Stimulated activated CD4-positive, alpha-beta T cell treated with anti-CD3 and anti-CD28 coated beads, Interleukin-15, amount 100 ng/mL, for 48 hours (primary cell): ENCODE measurements at places on chromosomes 11 and 22.

GRCh38 chr11:45766469-45766868, 38.5 kb upstream of the SLC35C1 start:
- no peak for DNase-seq

DNA sequence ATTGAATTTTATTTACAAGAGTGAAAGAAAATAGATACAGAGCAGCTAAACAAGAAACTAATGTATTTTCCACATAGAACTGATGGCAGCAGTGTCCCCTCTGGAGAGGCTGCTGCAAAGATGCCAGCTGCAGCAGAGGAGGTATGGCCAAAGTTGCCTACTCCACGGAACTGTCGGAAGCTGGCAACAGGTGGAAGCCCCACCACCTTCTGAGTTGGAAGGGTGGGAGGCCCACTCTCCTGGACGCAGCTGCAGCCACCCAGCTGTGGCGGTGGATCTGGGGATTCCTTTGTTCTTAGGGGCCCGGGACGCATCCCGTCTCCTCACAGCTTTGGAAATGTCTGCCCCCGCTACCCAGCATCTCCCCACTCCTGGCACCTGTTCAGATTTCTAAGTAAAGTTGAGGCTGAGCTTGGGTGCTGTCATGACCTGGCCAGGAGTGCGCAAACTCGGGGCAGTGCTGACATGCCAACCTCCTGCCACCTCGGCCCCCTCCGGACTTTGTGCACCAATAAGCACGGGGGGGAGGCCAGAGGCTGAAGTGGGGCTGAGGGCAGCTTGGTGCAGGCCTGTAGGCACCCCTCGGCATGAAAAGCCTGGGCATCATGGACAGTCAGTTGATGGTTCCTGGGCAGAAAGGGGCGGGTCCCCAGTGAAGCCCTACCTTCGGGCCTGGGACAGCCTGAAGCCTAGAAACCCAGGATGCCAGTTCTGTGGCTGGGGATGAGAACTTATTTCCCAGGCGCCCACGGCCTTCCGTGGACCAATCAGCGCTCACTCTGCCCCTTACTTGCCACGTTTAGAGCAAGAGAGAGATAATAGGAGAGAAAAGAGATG, 1071.4 kb downstream of the JRKL start:
- DNase-seq, result no peak

- DNase-seq, result no peak
Measured at GRCh38 chr11:62817129-62817528, 11.9 kb upstream of the NXF1 start.

DNA sequence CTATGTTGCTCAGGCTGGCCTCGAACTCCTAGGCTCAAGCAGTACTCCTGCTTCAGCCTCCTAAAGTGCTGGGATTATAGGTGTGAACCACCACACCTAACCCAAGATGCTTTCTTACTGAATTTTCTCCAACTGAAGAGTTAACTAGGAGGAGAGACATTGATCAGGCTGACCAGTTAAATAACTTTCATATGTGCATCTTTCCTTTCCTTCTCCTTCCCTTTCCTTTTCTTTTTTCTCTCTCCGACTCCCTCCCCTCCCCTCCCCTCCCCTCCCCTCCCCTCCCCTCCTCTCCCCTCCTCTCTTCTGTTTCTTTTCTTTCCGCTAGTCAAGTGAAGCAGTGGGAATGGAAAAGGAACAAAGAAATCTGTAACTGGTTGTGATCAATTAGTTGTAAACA, 26.7 kb downstream of the XRCC6 start:
- no peak for DNase-seq

GRCh38 chr22:46829117-46829891, 66.9 kb downstream of the TBC1D22A start:
- DNase-seq, result no peak

DNA sequence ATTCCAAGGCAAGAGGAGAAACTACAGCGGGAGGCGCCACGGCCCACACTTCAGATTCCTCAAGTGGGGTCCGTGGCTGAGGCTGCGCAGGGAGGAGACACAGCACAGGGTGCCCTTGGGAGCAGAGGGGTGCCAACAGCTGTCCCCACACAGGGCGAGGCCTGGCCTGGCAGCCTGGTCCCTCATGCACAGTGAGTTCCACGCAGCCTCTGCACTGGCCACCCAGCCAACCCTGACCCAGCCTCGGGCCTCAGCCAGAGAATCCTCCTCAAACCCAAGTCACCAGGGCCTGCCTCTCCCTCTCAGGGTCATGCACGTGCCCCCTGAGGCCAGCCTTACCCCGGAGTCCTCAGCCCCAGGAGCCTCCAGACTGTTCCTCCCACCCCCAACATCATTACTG, 22.4 kb upstream of the MOB2 start:
- no peak for DNase-seq

DNA sequence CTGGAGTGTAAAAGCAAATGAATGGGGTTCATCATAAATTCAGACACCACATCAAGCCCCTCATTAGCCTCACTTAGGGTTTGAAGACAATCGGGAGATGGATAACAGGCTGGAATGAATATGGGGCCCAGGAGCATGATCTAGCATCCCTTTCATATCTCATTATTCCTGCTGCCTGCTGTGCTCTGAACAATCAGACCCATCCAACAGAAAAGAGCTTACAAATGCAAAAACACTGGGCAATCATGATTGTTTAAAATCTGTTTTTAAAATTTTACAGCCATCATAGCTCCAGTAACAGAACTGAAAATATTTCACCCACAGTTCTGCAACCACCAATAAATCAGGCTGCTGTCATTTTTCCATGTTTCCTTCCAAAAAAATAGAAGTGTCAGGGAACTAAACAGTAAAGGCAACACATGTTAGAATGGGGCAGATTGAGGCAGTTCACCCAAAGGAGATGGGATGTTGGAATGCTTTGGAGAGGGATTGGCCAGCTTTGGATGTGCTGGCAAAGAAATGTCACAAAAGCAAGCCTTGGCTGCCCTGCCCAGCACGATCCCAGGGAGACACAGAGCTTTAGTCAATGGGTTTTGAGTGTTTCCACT, 47.8 kb upstream of the BMAL1 start:
- DNase-seq, result no peak

DNA sequence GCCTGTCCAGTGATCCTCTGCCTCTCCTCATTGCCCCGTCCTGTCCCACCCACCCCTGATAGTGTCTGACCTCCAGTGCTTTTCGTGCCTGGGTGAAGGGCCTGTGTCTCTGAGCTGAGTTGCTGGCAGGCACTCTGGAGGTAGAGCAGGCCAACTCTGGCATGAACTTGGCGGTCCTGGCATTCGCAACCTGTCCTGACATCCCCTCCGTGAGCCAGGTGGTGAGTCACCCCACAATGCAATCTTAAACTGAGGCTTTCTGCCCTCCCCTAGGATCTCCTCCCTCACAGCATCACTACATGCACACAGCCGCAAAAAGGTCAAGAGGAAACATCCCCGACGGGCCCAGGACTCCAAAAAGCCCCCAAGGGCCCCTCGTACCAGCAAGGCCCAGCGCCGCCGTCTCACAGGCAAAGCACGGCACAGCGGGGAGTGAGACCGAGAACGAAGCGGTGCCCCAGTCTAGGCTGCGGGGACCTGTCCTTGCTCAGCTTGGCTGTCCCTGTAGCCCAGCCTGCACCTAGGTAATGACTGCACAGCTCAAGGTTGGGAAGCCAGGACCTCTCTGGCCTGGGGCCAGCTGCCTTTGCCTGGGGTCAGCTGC, 4.9 kb downstream of the NOL12 start:
- no peak for DNase-seq

DNA sequence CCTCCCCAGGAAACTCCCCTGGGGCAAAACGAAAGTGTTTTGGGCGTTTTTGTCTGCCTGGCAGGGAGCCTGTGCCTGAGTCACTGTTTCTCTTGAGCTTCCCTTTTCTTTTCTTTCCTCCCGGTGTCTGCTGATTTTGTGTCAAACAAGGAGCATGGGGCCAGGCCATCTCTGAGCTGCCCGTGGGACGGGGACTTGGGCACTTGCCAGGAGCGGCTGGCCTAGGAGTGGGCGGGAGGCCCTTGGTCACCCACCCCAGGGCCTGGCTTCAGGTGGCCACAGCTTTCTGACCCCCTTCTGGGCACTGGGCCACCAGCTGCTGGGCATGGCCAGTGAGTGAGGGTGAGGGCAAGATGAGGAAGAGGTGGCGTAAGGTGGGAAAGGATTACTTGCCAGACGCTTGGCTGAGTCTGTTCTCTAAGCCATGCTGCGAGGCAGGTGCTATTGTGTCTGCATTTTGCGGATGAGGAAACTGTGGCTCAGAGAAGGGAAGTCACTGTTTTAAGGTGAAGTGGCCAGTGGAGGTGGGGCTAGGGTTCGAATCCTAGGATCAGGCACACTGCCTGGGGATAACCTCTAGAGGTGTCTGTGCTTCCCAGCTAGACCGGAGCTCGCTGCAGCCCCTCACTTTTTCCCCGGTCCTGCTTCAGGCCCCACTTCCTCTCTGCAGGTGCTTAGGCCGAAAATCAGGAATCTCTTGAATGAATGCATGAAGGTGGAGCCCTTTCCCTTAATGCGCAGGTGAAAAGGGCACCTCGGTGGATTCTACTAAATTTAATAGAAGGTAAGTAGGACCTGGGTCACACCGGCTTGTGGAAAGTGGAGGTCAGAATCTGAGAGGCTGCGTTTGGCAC, 7.8 kb upstream of the NFAM1 start:
- DNase-seq, result no peak

DNA sequence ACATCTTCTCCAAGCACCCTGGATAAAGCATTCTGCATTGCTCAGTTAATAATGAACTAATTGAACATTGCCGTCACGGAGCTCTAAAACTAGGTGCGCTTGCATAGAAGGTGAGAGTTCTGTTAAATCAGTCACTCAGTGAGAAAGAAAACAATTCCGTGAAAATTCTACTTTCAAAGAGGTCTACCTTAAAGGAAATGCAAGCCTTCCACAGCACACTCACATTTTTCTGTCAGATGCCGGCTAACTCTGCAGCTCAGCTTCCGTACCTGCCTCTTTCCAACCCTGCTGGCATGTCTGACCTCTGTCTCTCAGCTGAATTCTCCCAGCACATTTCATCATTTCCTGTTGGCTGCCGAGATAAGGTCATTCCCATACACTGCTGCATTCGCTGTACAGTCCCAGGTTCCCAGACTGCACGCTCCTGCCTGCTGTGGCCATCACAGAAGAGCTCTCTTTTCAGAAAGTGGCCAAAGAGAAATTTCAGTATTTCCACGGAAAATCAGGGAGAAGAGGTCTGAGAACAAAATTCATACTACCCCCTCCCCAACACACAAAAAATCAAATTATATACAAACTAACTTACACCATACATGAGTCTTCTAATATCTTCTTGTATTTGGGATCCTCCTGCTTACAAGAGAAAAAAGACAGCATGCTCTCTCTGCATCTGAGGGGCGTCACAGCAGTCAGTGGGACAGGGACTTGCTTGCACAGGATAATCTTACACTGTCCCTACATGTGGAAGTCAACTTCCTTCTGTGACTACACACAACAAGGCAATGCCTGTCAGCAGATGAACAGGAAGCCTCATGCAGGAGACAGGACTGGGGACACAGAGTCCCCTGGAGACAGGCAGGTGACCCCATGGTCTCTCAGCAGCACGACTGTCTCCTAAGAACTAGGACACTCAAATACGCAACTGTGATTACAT, 55.1 kb downstream of the PACSIN2 start:
- DNase-seq, result no peak

DNA sequence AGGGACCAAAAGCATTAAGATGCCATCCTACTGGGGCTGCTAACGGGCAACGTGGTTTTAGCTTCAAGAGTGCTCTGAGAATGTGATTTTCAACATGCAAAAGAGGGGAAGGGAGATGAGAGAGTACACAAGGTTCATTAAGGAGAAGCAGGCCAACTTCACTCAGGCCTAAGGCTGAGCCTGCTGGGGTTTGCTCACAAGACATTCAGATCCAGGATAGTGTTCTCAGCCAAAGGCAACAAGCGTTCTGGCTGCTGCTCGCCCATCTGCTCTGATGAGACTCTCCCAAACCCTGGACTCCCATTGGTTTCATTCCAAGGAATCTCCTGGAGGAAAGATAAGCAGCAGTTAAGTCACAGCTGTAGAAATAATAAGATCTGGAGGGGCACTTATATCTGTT, 23.6 kb upstream of the UPB1 start:
- DNase-seq, result no peak

DNA sequence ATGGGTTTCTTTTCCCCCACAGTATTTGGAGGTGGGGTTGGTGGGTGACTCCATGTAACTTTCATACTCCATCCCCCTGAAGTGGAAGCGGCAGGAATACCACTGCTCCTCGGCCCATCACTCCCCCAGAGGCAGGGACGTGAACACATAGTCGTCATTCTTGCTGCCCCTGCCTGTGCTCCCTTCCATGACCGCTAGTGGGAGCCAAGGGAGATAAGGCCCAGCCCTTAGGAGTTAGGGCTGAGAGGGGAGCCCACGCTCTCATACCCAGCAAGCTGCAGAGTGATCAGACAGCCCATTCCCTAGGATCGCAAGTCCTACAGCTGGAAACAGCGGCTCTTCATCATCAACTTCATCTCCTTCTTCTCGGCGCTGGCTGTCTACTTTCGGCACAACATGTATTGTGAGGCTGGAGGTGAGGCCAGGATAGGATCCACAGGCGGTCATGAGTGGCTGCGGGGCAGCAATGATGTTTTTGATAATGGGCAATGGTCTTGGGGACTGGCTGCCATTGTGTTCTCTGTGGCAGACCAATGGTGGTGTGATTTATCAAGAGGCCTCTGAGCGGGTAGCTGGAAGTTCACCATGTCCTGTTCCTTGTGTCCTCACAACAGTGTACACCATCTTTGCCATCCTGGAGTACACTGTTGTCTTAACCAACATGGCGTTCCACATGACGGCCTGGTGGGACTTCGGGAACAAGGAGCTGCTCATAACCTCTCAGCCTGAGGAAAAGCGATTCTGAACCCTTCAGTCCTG, 15.9 kb downstream of the RHOG start:
- DNase-seq, result peak; percentile 75

DNA sequence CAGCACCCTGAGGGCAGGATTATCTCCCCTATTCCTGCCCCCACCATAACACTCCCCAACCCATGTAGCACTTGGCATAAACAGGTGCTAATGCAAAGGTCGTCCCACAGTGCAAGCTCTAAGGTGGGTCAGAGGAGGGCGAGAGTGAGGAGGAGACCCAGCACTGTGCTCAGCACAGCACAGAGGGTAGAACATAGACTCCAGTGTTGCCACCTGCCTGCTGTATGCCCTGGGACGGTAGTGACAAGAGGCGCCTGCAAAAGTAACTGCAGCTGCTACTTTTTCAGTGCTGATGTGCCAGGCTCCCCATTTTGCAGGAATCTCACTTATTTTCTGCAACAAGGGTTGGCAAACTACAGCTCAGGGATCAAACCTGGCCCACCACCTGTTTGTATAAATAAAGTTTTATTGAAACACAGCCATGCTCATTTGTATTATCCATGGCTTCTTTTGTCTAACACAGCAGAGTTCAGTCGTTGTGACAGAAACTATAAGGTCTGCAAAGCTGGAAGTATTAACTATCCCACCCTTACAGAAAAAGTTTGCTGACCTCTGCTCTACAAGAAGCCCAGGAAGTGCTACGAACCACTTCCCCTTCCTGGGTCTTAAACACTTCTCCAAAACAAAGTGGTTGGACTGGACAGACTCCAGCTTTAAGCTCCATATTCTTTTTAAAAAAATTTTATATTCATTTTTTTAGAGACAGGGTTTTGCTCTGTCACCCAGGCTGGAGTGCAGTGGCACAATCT, 16.9 kb upstream of the CDC42BPG start:
- no peak for DNase-seq
